Retina (tissue), 1 donor: ENCODE measurements at places on chromosomes 5 and 9.

- no peak for DNase-seq
Observed at GRCh38 chr5:7320701-7321301, 75.1 kb upstream of the ADCY2 start.

GRCh38 chr9:73577848-73578247, 426.2 kb downstream of the ANXA1 start:
- peak; percentile 64 for DNase-seq

GRCh38 chr5:97044052-97044451, 98.4 kb downstream of the LIX1 start:
- DNase-seq: peak; percentile 11

DNA sequence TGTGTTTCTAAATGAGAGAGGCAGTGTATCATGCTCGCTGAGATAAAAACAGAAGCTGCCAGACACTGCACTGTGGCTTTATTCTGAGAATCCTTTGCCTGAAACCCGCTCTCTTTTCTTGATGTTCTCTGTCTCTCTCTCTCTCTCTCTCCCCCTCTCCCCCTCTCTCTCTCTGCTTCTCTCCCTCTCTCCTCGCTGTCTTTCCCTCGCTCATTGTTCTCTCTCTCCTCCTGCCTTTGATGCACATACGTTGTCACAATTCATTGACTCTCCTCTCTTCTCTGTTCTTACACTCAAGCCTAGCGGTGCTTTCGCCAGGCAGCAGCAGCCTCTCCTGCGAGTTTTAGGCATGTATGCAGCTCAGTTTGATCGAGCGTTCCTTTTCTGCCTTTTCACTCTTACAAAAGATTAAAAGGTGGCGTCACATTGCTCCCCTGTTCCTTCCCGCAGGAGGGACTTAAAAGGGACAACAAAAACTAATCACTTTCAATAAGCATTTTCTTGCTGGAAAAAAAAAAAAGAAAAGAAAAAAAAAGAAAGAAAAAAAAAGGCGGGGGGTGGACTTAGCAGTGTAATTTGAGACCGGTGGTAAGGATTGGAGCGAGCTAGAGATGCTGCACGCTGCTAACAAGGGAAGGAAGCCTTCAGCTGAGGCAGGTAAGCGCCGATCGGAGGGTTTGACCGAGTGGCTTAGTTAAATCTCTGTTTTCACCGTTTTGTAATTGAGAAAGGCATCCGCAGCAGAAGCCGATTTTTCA, 717.9 kb upstream of the WWC1 start:
- DNase-seq: peak; percentile 88

GRCh38 chr9:74369844-74370243, 127.3 kb upstream of the RORB start:
- DNase-seq: no peak

GRCh38 chr9:69174616-69175463, 763 bp downstream of the TJP2 start:
- peak; percentile 43 for DNase-seq

GRCh38 chr5:44506561-44506960, 117.3 kb upstream of the FGF10 start:
- DNase-seq: no peak

GRCh38 chr5:73193592-73193991, 20.6 kb downstream of the TMEM174 start:
- DNase-seq: no peak

DNA sequence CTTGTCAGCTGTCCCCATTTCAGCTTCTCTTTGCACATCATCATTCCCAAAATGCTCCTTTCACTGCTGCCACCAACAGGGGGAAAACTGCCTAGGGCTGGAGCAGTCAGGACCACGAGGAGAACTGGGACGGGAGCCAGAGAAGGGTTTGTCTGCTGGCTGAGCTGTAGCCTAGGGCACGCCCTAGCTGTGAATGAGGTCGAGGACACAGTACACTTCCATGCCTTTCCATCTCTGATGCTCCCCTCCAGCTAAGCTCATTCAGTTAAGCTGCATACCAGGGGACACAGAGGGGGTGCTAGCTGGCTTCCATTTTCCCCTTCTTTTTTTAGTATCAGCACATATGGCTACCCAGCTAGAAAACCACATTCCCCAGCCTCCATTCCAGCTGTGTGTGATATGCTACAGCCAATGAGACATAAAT, 64.7 kb downstream of the STK10 start:
- DNase-seq: no peak

- peak; percentile 12 for DNase-seq
Observed at GRCh38 chr5:93567424-93567823, 13.6 kb downstream of the NR2F1-AS1 start.

- DNase-seq: no peak
Observed at GRCh38 chr9:82419696-82420486, 431.3 kb downstream of the SPATA31D1 start.

DNA sequence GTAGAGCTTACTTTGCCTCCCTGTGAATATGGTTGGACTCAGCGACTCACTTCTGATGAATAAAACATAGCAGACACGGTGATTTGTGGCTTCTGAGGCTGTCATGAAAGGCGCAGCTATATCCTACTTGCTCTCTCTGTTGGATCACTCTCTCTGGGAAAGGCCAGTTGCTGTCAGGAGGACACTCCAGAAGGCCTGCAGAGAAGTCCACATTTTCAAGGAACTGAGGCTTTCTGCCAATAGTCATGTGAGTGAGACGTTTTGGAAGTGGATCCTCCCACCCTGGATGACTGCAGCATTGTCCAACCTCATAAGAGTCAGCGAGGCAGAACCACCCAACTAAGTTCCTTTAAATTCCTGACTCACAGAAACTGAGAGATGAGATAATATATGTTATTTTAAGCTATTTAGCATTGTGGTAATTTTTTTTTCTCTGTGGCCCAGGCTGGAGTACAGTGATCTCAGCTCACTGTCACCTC, 156.0 kb upstream of the MAST4 start:
- no peak for DNase-seq

DNA sequence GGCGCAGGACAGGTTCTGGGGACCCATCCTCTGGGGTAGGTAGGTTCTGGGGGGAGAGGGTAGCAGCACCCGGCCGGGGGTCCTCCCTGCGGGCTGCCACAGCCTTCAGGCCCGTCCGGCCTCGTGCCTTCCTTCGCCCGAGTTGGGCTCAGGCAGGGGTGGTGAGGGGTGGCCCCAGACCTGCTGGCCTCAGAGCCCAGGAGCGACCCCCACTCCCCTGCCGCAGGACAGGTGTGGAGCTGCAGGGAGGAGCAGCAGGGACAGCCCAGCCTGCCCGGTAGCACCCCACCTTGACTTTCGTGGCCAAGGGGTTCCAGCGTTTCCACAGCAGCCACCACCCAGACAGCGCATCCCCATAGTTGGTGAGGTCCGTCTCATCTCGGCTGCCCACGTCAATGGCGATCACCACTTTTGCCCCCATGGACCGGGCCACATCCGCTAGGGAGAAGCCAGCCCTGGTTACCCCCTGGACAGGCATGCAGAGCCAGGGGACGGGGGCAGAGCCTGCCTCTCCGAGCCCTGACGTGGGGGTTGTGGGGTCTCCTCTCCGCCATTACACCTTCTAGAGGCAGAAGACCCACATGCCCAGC, 3.4 kb upstream of the NSMF start:
- no peak for DNase-seq

DNA sequence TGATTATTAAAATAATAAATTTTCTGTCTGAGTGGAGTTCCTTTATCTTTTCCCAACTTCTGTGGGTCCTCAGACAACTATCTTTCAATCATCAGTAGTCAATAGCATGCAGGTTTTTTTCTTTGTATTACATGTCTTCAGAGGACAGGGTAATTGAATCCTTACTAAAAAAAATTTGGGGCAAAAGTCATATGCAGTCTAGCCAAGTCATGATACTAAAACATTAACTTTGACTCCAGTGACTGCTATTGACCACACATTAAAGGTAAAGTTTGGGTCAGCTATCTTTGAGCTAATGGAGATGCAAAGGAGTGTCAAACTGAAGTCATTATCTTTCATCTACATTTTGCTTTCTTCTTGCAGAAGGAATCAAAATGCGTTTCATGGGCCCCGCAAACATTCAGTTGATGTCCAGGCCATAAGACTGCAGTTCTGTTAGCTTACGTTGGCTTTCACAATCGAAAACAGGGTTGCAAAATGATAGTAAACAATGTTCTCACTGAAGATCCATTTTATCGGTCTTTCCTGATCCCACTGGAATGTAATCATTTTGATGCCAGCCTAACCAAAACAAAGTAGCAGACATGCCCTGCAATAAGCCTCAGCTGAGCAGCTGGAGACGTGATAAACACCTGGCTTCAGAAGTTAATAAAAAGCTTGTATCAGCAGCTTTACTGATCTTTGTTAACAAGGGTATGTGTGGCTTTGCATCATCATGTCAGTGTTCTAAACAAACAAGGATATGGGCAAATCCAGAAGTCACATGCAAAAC, 186.1 kb upstream of the PRLR start:
- DNase-seq: no peak

DNA sequence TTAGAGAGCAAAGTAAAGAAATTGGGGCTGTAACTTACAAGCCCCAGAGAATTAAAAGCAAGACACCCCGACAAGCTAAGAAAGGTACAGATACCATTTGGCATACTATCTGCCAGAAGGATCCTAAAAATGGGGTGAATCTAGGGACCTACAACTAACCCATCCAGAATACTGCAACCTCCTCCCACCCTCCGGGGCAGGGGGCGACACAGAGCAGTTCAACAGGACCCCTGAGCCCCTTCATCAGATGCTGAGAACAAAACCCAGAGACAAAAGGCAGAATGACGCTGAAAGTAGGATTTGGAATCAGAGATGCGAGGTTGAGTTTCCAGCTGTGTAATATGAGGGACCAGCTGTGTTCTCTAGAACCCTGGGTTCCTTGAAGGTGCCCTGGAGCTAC, 71.2 kb downstream of the EPB41L4B start:
- DNase-seq: no peak
